ENCODE measurements at places on chromosomes 7 and 10. TPM values are rescaled to one million over a fixed set of nuclear protein-coding genes. Genes with fewer than 3 reads are reported as not detected.
A peak's percentile ranks its signal among the peaks of the same experiment; 100 is the strongest.

AKR1D1 gene
- total RNA-seq, result not detected

AMZ1 gene
- total RNA-seq, result 2.4 TPM

MTERF1 gene
- total RNA-seq, result 4.6 TPM

SLC18A3 gene
- total RNA-seq, result under 0.01 TPM

PALD1 gene
- 4.8 TPM for total RNA-seq

CPED1 gene
- 9.2 TPM for total RNA-seq

HACD1 gene
- 27.5 TPM for total RNA-seq

DNA sequence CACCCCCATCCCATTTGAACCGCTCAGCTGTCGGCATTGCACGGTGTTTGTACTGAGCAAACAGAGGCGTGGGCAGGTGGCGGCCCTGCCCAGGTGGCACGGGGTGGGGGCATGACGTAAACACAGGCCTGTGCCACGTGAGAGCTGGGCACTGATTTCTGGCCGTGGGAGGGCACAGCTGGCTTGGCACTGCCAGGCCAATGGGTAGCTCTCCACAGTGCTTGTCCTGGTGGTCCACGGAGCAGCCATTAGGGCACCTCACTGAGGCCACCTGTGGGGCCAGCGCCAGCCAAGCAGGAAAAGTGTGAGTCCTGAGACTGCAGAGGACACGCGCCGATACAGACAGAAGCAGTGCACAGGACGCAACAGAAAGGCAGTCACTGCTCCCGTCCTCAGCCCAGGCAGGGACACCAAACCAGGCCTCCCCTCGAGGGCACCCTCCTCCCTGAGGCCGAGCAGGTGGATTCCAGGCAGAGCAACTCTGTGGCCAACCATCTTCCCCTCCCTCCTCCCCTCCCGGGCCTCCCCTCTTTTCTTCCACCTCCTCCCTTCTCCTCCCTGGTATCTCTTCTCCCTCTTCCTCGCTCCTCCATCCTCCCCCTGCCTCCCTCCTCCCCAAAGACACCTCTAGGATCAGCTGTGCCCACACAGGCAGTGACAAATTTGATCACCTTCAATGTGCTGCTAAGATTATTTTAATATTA, 258.7 kb downstream of the ELFN1 start:
- no peak for DNase-seq

- DNase-seq, result no peak
Measured at GRCh38 chr10:62080905-62081304, 179.4 kb downstream of the ARID5B start.

GRCh38 chr10:59830601-59831259, 75.6 kb downstream of the CCDC6 start:
- peak; percentile 55 for DNase-seq

GRCh38 chr10:81007872-81008271, 470.2 kb downstream of the SH2D4B start:
- no peak for DNase-seq

- no peak for DNase-seq
Measured at GRCh38 chr7:132895231-132895630, 186.7 kb downstream of the CHCHD3 start.

- DNase-seq, result no peak
Measured at GRCh38 chr7:41886262-41886900, 183.5 kb upstream of the INHBA start.

DNA sequence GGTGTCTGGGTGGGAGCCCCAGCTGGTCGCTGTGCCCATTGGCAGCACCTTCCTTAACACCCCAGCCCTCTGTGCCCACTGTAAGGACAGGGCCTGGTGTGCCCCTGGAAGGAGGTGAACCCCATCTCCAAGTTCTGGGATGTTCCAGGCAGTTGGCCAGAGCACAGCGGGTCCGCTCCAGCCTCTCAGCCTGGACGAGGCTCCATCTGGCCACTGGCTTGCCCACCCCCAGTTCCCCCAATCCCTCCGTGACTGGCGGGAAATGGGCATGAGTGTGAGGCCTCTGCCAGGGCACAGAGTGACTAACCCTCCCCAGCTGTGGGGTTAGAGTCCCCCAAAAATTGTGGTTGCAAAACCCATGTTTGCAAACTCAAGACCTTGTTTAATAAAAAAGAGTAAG, 15.6 kb downstream of the GRIFIN start:
- no peak for DNase-seq

- DNase-seq, result no peak
Measured at GRCh38 chr7:15820319-15820718, 133.8 kb upstream of the MEOX2 start.

DNA sequence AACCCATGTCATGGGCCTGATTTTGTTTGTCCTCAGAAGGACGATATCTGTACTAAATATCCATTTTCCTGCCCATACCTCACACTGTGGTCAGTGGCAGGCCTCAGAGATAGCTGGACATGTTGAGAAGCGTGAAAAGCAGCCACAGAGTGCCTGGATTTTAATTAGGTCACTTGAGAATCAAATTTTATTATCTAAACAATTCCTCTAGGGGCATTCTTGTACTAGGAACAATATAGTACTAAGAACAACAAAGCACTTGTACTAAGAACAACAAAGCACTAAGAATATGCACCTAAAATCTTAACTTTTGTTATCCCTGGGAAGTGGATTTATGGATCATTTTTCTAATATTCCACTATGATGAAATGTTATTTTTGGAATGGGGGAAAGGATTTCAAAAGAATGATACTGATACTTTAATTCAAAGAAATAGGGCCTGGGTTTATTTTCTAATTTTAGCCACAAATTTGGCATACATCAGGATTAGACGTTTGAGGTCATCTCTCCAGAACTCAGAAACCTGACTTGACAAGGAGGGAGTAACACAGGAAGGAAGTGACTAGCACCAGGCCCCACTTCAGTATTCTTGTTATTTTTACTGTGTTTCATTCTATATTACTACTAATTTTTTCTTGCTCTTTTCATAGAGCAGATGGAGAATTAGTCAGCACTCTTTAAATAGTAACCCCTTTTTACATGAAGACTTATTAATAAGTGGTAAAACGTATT, 112.2 kb downstream of the EXOC4 start:
- peak; percentile 12 for DNase-seq

- DNase-seq, result no peak
Measured at GRCh38 chr7:3753868-3754267, 452.8 kb downstream of the SDK1 start.

DNA sequence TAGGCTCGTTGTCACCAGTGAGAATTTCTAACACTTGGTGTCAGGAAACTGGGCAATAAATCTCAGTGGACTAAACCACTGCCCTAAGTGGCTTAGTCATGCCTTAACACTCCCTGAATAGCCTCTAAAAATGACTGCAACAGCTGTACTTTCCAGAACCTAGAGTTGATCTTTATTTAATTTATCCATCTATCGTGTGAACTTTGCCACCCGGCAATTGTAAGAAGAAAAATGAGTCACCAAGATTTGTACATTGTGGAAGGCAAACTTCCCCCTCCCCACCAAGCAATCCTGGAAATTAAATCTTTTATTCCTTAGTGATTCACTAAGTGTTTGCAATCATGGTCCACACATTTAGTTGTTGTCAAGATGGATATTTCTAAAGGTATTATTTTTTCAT, 47.1 kb downstream of the NXPH1 start:
- DNase-seq, result no peak

- no peak for DNase-seq
Measured at GRCh38 chr7:46839651-46840050, 742.3 kb downstream of the TNS3 start.

DNA sequence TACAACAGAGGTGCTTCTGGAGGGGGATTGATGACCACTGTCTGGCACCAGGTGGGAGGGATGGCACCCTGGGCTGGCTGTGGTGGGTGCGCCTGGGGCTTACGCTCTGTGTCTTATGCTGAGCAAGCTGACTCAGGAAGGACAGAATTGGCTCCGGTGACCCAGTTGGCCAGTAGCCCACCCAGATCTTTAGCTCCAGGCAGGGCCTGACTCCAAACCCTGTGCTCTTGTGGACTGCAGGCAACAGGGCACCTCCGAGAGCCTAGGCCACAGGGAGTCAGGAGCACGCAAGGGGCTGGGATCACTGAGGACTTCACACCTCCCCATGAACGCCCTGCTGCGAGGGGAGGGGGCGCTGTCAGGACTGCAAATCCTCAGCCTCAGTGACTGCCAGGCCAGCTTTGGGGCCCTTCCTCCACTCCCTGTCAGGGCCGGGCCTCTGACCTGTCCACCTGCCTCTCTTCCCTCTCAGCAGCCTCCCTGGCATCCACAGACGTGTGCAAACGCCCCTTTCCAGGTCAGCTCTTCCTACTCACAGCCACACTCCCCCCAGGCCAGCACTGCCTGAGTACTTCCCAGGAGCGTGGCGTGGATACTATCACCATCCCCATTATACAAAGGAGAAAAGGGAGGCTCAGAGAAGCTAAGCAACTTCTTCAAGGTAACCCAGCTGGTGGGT, 118.7 kb downstream of the SLIT1 start:
- DNase-seq, result no peak

GRCh38 chr7:25520017-25520416, 291.7 kb upstream of the NPVF start:
- no peak for DNase-seq

- DNase-seq, result no peak
Measured at GRCh38 chr10:14062528-14063260, 268.0 kb downstream of the FRMD4A start.

DNA sequence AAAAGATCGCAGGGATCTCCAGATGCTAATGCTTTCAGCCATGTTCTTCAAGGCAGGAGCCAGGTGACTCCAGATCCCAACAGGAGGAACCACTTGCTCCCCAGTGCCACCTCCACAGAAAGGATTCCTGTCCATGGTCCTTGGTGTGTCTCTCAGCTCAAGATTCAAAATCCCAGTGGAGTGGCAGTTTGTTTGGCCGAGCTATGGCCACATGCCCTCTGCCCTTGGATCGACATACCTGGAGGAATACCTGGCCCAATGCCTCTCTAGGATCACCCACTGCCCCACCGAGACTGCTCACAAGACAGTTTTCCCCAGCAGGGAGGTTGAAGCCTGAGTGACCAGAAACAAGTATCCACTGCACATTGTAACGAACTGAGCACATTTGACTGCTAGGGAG, 3.9 kb upstream of the GPRIN2 start:
- DNase-seq, result no peak

GRCh38 chr7:81470724-81471379, 299.0 kb downstream of the HGF start:
- DNase-seq, result no peak

- DNase-seq, result no peak
Measured at GRCh38 chr7:130947792-130948580, 214.0 kb upstream of the KLF14 start.

DNA sequence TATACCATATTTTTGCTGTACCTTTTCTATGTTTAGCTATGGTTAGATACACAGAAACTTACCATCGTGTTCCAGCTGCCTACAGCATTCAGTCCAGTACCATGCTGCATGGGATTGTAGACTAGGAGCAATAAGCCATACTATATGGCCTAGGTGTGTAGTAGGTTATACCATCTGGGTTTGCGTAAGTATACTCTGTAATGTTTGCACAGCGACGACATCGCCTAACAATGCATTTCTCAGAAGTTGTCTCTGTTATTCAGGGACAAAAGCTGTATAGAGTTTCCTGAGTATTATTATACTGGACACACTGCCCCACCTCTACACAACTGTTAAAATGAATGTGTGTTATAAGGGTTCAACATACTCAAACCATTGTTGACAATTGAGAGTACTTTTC, 93.8 kb upstream of the MKI67 start:
- no peak for DNase-seq

GRCh38 chr10:75187961-75188426, 22.6 kb upstream of the VDAC2 start:
- DNase-seq, result peak; percentile 61

All from hematopoietic multipotent progenitor cell (in vitro differentiated cells).